ENCODE measurements at places on chromosomes 2 and 18. TPM values are rescaled to one million over a fixed set of nuclear protein-coding genes. Genes with fewer than 3 reads are reported as not detected.

Gene INO80C
- 27.0 TPM for total RNA-seq

Gene KCNE4
- not detected for total RNA-seq

DNA sequence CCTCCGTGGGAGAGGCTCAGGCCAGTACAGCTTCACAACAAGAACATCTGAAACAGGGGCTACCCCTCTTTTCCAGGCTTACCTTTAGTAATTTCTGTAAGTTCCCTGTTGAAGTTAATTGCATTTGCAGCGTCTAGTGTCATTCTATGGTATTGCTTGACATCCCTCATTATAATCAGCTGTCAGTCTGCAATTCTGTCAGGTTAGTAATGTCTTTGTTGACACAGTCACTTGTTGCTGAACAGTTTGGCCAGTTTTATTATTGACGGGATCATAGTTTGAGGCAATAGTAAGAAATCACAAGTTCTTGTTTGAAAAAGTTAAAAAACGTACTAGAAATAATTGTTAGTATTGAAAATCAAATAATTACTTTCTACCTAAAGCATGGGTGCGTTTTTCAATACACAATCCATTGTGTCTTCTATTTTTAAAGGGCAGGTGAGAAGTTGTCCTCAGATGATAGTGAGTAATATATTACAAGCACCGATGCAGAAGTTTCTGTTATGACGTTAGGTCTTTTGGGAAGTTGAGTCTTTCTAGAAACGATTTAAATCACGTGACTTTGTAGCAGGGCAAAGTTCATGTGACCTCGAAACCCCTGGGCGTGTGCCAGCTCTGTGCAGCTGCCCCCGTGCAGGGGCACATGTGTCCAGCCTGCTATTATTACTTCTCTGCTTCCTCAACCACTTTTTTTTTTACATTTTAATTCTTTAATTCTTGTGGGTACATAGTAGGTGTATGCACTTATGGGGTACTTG is 49.5 kb upstream of the MBP start:
- H3K4me3 ChIP-seq, result no peak overlapping the region
- H3K36me3 ChIP-seq, result no peaks in the 10 kb centered on the region
- no peaks in the 10 kb centered on the region for H3K4me1 ChIP-seq
- H3K27ac ChIP-seq, result no peak overlapping the region
- H3K27me3 ChIP-seq, result no peaks in the 10 kb centered on the region

Gene SLC35F5
- 28.8 TPM for total RNA-seq

Gene CD8B2
- 4.5 TPM for total RNA-seq

- H3K27ac ChIP-seq, result no peak overlapping the region
- no peak for DNase-seq
- no peak overlapping the region for H3K4me3 ChIP-seq
- H3K4me1 ChIP-seq, result no peaks in the 10 kb centered on the region
Observed at GRCh38 chr2:239121600-239122012, 273.7 kb downstream of the TWIST2 start.

GRCh38 chr2:106516436-106516835 is 29.3 kb downstream of the CD8B2 start:
- no peak overlapping the region for H3K27ac ChIP-seq
- H3K4me1 ChIP-seq, result no peaks in the 10 kb centered on the region
- no peaks in the 10 kb centered on the region for H3K36me3 ChIP-seq
- DNase-seq, result no peak
- no peak overlapping the region for H3K4me3 ChIP-seq
- no peaks in the 10 kb centered on the region for H3K27me3 ChIP-seq

GRCh38 chr2:71347517-71347916 is 15.9 kb downstream of the ZNF638 start:
- H3K27me3 ChIP-seq, result no peaks in the 10 kb centered on the region
- no peak overlapping the region for H3K4me3 ChIP-seq
- DNase-seq, result no peak

Gene PPP1R1C
- not detected for total RNA-seq

GRCh38 chr18:9701609-9702349 is 6.3 kb upstream of the RAB31 start:
- H3K36me3 ChIP-seq, result no peaks in the 10 kb centered on the region
- no peak overlapping the region for H3K27ac ChIP-seq
- no peak overlapping the region for H3K4me3 ChIP-seq
- no peaks in the 10 kb centered on the region for H3K27me3 ChIP-seq
- DNase-seq, result no peak

Data from CD8-positive, alpha-beta memory T cell (primary cell).